ENCODE measurements at places on chromosomes 11 and 22. TPM values are rescaled to one million over a fixed set of nuclear protein-coding genes. Genes with fewer than 3 reads are reported as not detected.

DNA sequence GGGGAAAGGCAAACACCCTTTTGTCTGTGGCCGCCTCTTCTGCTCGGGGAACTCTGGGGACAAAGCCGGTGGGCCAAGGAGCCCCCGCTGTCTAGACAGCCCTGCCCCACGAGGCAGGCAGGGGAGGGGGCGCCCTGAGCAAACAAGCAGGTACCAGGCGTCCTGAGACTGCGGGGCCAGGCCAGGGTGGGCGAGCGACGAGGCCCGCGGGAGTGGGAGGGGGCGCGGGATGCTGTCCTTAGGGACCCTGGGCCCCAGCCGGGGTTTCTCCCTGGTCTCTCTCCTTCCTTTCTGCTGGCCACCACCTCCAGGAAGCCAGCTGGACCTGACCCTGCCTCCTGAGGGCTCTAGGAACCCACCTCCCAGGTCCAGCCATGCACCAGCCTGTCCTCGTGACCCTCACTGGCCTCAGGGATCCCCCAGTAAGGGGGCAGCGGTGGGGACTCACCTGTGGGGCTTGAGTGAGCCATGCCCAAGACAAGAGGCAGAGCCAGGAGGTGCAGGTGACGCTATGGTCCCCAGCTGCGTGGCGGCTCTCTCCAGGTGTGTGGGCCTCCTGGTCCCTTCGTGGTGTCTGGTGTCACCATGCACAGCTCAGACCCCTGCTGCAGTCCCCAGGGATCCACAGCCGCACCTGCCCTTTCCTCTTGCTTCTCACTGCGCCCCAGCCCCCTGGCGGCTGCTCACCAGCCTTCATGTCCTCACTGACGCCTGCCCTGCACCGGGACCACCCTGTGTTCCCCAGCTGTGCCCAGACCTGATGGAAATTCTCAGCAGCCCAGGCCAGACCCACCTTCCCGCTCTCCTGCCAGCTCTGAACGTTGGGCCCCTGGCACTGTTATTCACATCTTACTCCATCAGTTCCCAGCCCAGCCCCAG, 26.5 kb upstream of the MUC5AC start:
- DNase-seq: no peak

Gene MUC5AC
- not detected for polyA plus RNA-seq

Gene APOL5
- polyA plus RNA-seq: not detected

DNA sequence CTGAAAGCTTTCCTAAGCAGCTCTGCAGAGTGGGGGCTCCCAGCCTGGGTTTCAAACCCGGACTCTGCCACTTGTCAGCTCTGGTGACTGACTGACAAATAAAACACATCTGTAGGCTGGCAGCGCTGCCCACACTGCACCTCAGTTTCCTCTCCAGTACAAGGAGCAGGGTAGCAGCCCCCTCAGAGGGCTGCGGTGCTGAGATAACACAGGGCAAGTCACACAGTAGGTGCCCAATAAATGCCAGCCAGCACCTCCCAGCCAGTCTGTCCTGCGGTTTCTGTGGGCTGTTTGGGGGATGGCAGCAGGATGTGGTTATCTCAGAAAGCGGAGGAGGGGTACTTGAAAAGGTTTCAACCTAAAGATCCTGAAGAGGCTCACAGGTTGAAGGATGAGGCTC, 1.5 kb downstream of the SYT12 start:
- peak; percentile 68 for DNase-seq

Gene MRGPRE
- not detected for polyA plus RNA-seq

Gene OR8K1
- not detected for polyA plus RNA-seq

- no peak for DNase-seq
Measured at GRCh38 chr11:125071846-125072217, 8.7 kb downstream of the SLC37A2 start.

- no peak for DNase-seq
Measured at GRCh38 chr11:83272627-83273026, 13.5 kb downstream of the CCDC90B start.

Gene IGF2
- not detected for polyA plus RNA-seq

- no peak for DNase-seq
Measured at GRCh38 chr22:21791635-21792625, 56.3 kb upstream of the YPEL1 start.

GRCh38 chr11:88402192-88402715, 64.7 kb upstream of the CTSC start:
- no peak for DNase-seq

Gene SOX10
- not detected for polyA plus RNA-seq

- no peak for DNase-seq
Measured at GRCh38 chr11:46522682-46523281, 71.0 kb downstream of the AMBRA1 start.

DNA sequence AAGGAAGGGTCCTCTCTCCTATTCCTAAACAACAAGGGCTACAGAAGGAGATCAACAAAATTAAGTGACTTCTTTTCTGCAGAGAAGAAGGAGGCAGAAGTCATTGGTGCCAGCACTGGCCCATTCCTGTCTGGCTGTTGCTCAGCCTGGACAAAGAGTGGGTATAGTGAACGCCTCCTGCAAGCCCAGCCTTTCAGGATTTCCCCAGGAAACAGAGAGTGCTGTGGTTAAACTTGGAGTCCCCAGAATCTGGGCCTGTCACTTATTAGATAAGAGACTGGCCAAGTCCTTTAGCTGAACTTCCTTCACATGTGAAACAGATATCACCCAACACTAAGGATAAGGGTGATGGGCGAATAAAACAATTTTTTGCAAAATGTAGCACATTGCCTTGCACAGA, 10.9 kb downstream of the TST start:
- DNase-seq: no peak

Gene TESMIN
- 2.6 TPM for polyA plus RNA-seq

- no peak for DNase-seq
Measured at GRCh38 chr22:36325154-36326031, 62.4 kb downstream of the MYH9 start.

DNA sequence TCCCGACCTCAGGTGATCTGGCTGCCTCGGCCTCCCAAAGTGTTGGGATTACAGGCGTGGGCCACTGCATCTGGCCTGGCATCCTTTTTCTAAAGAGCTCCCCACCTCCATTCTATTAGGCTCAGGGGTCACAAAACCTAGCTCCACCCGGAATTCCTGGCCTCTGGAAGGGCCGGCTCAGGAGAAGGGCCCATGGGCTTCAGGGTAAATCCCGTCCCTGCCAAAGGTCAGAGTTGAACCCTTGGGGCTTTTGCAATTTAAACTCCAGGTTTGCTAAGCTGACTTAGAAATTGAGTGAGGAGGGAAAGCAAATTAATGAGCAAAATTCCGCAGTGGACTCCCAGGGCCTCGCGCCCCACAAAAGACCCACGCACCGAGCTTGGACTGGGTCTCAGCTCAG, 48.3 kb downstream of the RPS6KA4 start:
- no peak for DNase-seq

- DNase-seq: no peak
Measured at GRCh38 chr11:48366365-48366764, at the start of gene OR4C5. OR4C5 (minus strand) TSS chr11:48366465; CDS start chr11:48366465, 0 bp downstream.

- no peak for DNase-seq
Measured at GRCh38 chr22:45552580-45553350, 50.1 kb downstream of the FBLN1 start.
